H1 (cell line): ENCODE measurements at places on chromosomes 1 and 21.

- DNase-seq = no peak
Observed at GRCh38 chr1:203506858-203507626, 13.1 kb downstream of the OPTC start.

DNA sequence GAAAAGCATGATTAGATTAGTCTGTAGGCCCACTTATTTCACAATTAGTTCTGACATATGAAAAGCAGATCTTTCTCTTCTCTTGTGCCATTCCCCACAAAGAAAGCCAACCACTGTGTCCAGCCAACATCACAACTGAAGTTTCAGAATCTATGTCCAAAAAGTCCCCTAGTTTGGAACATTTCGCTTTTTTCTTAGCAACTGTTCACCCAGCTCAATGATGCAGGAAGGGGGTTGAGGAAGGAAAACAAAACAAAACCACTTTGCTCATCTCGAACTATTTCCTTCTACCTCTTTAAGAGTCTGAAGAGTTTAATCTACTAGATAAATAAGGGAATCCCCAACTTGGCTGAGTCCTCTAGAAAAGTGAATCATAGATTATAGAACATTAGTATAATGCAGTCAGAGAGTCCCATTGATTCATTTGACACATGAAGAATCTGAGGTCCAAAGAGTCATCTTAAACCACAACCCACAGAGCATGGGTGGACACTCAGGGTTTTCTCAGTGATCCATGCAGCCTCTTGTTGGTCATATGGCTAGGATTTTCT, 159.3 kb upstream of the SGIP1 start:
- no peak for DNase-seq

DNA sequence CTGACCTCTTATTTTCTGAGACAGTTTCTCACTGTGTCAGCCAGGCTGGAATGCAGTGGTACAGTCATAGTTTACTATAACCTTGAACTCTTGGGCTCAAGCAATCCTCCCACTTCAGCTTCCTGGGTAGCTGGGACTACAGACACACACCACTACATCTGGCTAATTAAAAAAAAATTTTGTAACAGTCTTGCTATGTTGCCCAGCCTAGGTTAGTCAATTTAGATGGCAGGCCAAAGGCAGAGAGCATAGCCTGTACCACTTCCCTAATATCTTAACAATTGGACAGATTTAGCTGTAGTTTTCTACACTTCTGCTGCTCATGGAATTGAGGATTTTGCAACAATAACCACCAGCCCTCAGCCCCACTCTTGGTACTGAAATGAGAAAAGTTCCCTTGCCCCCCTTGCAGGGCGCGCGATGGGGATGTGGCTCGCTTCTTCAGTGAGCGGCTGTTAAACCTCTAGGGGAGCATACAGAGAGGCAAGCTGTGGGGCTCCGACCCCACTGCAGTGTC, 34.9 kb upstream of the PTGFRN start:
- no peak for DNase-seq

- no peak for DNase-seq
Observed at GRCh38 chr1:27451343-27451742, 38.6 kb downstream of the WASF2 start.

DNA sequence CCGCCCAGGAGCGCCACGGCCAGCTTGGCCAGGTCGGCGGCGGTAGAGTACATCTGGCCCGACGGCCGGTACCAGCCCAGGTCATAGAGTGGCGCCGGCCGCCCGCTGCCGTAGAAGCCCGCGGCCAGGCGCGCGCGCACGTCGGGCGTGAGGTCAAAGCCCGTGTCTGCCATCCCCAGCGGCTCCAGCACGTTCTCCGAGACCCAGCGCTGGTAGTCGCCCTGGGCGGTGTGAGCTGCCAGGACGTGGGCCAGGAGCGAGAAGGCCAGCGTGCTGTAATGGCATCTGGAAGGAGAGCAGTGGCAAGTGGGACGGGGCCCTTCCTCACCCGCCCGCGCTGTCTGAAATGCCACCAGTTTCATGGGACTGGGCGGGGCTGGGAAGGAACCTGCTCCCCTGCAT, 18.9 kb downstream of the LACTBL1 start:
- DNase-seq = no peak

DNA sequence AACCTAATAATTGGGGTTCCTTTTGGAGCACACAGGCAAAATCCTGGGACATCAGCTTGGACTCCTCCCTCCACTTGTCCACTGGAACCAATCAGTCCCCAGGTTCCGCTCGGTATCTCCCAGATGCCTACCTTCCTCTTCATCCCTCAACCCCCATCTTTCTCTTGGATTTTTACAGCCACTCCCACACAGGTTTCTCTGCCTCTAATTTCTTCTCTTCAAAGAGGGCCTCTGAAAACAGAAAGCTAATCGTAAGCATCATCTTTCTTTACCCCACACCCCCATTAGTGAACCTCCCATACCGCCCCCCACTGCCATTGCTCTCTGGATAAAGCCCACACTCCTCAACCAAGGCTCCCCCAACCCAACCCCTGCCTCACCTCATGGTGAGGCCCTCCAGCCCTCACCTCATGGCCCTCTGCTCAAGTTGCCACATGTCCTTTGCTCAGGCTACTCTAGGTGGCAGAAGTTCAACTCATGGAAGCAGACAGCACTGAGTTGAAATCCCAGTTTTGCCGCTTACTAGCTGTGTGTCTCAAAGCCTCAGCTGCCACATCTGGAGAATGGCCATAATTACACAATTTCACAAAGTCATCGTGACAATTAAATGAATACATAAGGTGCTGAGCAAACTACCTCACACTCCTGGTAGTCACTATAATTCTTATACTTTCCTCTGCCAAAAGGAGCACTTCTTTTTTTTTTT, 18.1 kb upstream of the WASF2 start:
- DNase-seq = no peak

DNA sequence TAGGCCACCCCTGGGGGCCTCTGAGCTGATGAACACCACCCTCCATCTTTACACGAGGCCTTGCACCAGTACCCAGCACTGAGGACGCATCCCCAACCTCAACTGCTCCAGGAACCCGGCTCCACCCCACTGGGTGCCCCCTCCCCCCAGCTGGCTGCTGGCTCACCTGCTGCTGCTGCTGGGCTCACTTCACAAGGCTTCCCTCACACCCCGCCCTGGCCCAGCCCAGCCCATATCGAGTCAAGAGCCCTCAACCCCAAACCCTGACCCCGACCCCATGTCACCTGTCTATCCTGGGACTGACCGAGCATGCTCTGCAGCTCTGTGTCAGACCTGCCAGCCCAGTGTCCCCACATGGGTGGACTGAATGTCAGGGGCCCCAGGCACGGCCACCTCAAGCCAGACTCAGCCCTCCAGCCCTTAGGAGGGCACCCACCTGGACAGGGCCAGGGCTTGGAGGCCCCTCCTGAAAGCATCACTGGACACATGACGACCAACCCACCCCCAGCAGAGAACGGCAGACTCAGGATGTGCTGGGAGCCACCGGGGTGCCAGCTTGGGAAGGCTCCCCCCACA, 21.4 kb downstream of the WNT9A start:
- no peak for DNase-seq

DNA sequence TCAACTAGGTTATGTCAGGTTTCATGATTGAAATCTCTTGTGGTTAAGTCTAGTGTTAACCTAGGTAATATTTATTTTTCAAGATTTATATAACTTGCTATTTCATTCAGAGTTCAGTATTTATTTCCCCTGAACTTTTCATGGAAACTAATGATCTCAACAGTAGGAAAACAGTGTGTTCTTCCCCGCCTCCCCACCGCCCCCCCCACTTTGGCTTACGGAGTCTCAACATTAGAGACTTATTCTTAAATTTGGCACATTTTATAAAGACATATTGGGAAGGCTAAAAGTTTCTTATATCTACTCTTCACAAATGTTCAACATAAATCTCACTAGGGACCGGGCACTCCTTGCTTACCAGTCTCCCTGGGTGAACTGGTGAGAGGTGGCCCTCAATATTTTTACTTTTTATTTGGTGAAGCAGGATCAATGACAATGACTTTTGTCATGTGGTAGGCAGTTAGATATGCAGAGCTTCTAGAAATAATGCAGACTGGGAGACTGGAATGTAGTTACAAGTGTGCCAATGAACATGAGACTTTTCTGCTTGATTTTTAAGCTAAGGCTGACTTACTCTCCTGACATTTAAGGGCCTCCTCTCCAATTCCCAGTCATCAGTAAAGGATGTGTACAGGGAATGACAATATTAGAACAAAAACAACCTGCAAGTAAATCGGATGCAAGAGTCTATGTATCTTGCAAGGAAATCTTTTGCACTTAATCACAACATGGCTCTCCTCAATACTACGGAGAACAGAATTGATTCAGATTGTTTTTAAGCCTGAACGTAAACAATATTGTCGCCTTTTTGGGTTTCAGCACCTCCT, 1.7 kb upstream of the MAN1A2 start:
- no peak for DNase-seq

DNA sequence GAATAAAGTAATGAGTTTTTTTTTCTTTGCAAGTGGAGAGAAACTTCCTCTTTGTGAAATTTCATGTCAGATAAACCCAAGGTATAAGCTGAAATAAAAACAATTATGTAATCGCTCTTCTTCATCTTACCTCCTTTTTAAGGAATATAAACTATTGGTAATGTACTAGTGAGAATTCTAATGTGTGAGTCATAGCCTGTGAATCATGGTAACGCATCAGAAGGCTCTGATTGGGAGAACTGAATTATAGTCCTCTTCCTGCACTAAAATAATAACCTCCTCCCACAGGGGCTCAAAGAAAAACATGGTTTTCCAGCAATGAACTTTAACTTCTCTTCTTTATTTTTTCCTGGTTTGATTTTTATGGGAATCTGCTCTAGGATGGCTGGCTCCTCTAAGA, 57.1 kb upstream of the COX20 start:
- DNase-seq = no peak

DNA sequence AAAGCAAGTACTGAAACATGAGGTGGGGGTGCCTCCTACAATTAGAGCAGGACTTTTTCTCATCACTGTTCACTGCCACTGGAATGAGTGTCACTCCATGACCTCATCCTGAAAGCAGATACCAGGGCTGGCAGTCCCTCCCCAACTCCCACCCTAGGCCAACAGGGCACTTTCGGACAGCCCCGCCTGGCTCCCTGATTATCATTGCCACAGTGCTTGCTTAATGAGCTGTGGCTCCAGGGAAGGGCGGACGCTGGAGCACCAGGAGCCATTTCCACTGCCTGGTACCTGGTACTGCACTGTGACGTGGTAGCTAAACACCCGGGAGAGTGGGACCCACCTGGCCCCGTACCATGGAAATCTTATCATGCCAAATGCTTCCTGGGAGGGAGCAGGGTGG, 22.3 kb downstream of the SLC9A1 start:
- DNase-seq = no peak

DNA sequence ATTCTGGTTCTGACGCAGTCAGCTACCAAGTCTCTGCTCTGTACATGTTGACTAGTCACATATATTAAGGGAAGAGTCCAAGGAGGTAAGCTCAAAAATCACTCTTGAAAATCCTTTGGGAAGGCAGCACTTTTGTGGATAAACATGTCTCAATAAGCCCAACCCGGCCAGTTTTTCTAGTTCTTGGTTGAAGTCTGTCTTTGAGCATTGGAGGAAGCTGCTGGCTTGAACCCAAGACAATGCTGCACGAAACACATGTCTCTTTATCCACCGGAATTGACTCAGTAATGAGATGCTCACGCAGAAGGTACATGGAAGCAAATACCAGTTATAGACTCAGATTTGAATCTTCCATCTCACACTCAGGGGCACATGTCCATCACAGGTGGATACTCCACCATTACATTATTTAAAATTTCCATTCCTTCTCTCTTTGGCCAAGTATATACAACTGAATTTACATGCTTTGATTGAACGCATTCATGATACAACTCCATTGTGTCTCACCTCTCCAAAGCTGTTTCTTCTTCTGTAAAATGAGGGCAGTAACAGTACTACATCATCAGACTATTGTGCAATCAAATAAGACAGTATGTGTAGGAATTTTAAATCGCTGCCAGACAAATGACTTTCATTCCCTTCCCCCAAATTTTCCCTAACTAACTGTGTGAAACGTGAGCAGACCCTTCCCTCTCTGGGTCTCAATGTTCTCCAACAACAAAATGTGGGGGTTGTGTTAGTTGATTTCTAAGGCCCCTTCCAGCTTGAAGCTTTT, 9.6 kb upstream of the GUCA2A start:
- DNase-seq = no peak

- DNase-seq = no peak
Observed at GRCh38 chr21:29524055-29524454, 225.3 kb downstream of the BACH1 start.

DNA sequence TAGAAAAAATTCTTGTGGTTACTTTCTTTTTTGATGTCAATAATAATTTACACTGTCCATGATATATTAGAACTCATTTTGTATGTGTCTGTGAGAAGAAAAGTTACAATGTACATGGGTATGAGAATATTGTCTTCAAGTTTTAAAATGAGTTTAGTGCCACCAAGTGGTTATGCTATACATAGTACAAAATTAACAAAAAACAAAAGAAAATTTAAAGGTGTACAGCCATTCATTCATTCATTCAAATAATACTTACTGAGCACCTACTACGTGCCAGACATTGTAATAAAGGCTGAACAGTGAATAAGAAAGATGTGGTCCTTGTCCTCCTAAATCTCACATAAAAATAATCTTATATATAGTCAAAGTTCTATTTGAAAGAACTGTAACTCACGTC, 27.7 kb downstream of the UCHL5 start:
- no peak for DNase-seq

DNA sequence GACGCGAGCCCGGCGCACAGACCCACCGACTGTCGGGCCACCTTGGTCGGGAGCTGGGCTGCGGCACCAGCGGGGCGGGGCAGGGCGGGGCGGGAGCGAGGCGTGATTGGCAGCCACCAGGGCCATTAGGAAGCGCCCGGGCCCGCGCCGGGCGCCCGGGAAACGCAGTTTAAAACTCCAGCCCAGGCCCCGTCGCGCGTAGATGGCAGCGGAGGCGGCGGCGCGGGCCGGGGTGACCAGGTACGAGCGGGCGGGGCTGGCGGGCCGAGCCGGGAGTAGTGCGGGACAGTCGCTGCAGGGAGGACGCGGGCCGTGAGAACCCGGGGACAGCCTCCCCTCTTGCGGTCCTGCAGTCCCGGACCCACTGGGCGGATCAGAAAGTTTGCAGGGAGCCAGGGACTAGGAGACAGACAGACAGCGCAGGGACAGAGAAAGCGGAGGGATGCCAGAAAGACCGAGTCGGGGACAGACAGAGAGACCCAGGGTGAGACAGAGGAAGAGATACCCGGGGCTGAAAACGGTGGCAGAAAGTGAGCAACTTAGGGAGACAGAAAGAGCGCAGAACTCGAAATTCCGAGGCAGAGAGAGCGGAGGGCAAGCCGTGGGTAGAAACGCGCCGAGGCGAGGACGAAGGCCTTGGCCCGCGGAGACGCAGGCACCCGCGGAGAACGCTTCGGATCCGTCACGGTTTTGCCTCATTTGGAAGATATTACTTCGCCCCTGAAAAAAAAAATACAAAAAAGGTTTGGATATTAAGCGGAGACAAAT, at the start of gene DMBX1:
TSS of gene DMBX1 (plus strand) at position 199 of the 768 bp plus-strand sequence. CDS start 17,175 bp downstream, outside the sequence.
- no peak for DNase-seq

DNA sequence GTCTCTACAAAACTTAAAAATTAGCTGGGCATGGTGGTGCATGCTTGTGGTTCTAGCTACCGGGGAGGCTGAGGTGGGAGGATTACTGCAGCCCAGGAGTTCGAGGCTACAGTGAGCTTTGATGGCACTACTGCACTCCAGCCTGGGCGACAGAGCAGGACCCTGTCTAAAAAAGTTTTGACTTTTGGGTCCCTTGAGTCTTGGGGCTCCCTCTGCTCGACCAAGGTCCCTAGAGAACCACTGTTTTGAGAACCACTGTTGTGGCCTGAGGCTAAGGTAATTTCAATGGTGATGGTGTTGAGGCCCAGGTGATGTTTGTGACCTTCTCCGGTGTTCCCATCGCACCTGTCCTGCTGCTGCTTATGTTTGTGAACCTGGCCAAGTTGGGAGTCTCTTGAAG, 3.1 kb upstream of the CAMTA1 start:
- no peak for DNase-seq

- no peak for DNase-seq
Observed at GRCh38 chr1:42926879-42927242, 31.8 kb downstream of the SLC2A1 start.
